ENCODE measurements at places on chromosomes 12 and 14.
A peak's percentile ranks its signal among the peaks of the same experiment; 100 is the strongest.

- DNase-seq = no peak
Measured at GRCh38 chr12:123886931-123887582, 85.6 kb downstream of the CCDC92 start.

DNA sequence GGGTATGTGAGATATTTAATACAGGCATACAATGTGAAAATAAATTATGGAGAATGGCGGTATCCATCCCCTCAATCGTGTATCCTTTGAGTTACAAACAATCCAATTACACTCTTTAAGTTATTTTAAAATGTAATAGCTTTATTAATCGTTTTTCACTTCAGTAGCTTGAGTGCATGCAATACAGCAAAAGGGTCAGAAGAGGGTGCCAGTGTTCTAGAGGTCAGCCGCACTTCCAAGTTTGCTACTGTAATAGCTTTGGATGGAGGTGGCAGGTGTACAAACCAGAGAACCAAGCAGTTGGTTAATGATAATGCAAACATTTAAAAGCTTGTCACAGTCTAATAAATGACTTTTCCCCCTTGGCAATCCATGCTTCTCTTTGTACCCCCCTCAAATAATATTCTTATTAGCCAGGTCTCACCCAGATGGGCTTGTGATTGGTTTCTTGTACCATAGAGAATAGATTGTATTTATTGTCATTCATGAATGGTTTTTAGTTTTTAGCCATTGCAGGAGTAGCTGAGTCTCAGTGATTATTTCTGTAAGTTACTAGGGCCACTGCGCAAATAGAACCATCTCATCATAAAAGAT, 127.0 kb downstream of the ERC1 start:
- peak; percentile 80 for DNase-seq

GRCh38 chr12:77697126-77697525, 133.6 kb upstream of the NAV3 start:
- DNase-seq = no peak

- DNase-seq = no peak
Measured at GRCh38 chr14:60958146-60958545, 22.7 kb downstream of the TRMT5 start.

- peak; percentile 38 for DNase-seq
Measured at GRCh38 chr12:113130457-113131135, 5.0 kb downstream of the RASAL1 start.

DNA sequence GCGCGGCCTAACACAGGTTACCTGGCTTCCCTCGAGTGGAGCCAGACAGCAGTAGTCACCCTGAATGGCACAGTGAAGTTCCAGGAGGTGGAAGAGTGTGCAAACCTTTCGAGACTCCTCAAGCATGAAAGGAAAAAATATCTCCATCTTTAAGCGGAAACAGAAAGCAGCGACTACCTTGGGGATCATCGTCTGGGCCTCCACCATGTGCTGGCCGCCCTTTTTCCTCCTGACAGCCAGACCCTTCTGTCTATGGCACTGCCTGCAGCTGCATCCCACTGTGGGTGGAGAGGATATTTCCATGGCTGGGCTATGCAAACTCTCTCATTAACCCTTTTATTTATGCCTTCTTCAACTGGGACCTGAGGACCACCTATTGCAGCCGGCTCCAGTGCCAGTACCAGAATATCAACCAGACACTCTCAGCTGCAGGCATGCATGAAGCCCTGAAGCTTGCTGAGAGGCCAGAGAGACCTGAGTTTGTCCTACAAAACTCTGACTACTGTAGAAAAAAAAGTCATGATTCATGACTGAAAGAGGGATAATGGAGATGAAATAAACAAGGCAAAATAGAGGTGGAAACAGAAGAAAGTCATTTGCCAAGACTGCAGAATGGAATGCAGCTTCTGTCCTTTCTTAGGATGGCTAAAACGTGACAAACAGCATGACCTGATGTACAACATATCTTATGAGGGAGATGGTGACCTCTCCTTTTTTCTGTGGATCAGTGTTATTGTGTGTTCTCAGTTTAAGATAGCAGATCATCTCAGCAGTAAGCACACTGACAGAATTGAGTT, 2.4 kb upstream of the HEBP1 start:
- DNase-seq = no peak

DNA sequence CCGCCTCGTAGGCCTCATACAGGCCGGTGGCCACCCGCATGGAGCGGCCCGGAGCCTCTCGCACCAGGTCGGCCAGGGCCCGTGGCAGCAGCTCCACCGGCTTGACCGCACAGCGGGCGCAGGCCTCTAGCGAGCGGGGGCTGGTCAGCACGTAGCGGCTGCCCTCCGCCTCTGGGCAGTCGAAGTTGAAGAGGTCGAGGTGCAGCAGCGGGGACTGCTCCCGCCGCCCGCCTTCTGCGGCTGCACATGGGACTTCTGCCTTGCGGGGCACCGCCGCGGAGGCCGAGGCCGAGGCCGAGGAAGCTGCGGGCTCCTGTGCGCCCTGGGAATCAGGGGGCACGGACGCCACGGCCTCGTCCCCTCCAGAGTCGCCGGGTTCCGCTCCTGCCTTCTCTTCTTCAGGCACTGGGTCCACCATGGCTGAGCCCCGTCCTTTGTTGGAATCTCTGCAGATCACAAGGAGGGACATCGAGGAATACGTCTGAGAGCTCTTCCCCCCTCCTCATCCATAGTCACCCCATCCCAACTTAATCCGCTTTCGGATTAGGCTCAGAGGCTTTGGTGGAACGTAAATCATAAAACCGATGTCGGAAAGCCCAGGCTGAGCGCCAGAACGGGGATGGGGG, 1.4 kb downstream of the CCDC177 start:
- DNase-seq = no peak

- DNase-seq = no peak
Measured at GRCh38 chr12:97751704-97752103, 289.1 kb downstream of the RMST start.

DNA sequence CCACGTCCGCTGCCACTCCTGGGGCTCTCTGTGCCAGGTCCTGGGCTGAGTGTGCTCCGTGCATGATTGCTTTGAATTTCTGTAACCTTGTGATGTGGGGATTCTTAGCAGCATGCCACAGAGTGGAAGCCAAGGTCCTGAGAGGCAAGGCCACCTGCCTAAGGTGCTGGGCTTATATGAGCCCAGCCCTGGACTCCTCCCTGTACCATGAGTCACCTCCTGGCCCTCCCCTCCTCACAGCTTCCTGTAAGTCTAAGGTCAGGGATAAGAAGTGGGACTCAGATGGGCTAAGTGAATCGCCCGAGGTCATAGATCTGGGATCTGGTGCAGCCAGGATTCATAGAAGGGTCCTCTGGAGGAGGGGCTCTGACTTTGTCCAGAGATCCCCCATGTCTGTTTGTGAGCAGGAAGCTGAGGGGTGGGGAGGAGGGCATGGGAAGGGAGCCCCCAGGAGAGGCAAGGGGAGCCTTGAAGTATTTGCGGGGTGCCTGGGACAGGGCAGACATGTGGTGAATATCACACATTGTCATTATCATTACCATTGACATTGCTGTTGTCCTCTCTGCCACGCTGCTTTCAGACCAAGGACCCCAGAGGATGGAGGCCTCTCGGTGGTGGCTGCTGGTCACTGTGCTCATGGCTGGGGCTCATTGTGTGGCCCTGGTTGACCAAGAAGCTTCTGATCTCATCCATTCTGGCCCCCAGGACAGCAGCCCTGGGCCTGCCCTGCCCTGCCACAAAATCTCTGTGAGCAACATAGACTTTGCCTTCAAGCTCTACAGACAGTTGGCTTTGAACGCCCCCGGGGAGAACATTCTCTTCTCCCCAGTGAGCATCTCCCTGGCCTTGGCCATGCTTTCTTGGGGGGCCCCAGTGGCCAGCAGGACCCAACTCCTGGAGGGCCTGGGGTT, 28.8 kb downstream of the SERPINA3 start:
- no peak for DNase-seq

GRCh38 chr14:23571701-23572523, 4.3 kb upstream of the AP1G2 start:
- no peak for DNase-seq

GRCh38 chr14:35927727-35928126, 101.6 kb downstream of the BRMS1L start:
- no peak for DNase-seq

All from NB4 (cell line).